ENCODE measurements at places on chromosomes 5 and 9.

DNA sequence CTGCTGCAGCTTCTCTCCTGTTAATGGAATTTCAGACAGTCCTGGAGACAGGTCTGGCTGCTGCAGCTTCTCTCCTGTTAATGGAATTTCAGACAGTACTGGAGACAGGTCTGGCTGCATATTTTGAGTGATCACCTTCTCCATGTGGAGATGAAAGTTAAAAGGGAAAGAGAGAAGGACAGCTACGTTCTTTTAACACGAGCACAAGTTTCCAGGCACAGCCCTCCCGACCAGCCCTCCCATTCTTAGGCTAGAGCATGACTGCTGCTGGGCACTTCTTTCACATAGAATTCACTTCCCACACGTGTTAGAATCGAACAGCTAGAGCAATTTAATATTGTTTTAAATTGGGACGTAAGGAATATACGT, 133.3 kb upstream of the DMRT1 start:
- DNase-seq: no peak

GRCh38 chr9:38025166-38025565, 43.9 kb downstream of the SHB start:
- no peak for DNase-seq

- no peak for DNase-seq
Observed at GRCh38 chr9:133977421-133978201, 14.5 kb downstream of the VAV2 start.

GRCh38 chr5:160961038-160961437, 109.0 kb upstream of the ATP10B start:
- DNase-seq: no peak

GRCh38 chr5:79686799-79687198, 2.8 kb upstream of the CMYA5 start:
- no peak for DNase-seq

DNA sequence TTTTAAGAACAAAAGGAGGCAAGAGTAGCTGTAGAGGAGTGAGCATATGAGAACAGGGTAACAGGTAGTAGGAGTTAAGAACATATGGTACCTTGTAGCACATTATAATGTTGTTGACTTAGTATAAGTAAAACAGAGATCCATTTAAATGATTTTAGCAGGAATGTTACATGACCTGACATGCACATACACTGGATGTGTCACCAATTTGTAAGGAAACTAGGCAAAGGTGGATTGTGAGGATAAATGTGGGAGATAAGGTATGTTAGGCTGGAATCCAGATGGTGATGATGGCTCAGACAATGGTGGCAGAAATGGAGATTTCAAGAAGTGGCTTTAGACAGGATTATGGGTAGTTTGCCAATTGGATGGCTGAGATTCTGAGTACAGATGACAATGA, 443.1 kb upstream of the DAB2 start:
- DNase-seq: no peak

DNA sequence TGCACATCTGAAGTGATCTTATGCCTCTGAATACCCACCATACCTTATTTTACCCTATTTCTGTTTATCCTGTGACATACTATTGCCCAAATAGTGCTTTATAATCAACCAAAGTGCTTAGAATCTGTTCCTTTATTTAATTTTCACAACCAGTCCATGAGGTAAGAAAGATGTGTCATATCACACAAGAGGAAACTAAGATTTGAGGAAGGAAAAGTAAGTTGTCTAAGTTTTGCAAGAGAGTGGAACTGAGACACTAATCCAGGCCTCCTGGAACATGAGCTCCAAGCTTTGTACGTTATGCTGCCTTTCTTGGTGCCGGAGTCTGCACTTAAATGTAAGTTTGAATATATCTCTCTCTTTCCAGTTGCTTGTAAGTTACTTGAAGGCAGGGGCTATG, 17.2 kb downstream of the KDM3B start:
- DNase-seq: no peak

GRCh38 chr9:22356985-22357384, 89.6 kb upstream of the DMRTA1 start:
- no peak for DNase-seq

GRCh38 chr5:128163991-128164390, 80.4 kb downstream of the SLC12A2 start:
- no peak for DNase-seq

DNA sequence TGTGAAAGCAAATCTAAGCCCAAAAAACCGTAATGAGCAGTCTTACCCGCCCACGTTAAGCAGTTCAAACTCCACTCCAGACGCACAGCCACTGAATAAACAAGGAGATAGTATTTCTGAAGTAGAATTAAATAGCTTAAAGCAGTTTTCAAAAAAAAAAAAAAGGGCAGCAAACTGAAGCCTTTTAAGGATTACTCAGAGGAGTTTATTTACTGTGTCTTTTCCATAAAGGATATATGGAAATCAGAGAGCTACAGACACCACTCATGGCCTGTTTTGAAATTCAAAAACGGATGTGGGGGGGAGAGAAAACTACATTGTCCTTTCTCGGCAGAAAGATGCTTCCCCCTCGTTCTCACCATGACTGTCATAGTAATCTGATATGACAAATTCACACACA, 83.7 kb upstream of the IRX1 start:
- no peak for DNase-seq

- DNase-seq: no peak
Observed at GRCh38 chr9:33752130-33752637, 43.2 kb upstream of the PRSS3 start.

- no peak for DNase-seq
Observed at GRCh38 chr5:155260798-155261197, 247.2 kb downstream of the KIF4B start.

DNA sequence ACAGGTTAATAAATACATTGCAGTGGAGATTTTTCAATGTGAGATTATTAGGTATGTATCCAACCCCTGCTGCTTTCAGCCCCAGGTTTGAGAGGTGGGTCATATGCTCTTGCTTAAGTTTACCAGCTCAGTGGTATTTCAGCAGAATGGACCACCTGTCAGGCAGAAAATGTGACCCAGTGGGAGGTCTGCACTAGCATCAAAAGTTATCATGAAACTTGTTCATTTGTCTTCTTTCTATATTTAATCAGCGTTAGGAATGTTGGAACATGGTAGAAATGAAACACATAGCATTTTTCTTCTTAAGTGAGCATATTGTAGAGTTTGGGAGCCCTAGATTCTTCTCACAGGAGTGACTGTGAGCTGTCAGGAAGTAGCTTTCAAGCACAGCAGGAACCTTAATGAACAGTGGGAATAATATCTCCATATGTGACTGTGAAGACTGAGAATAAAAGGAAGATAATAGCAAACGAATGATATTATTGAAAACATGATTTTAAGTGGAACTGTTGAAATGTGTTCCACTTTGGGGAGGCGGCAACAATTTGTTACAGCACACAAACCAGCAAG, 596.9 kb upstream of the CDH6 start:
- DNase-seq: no peak

DNA sequence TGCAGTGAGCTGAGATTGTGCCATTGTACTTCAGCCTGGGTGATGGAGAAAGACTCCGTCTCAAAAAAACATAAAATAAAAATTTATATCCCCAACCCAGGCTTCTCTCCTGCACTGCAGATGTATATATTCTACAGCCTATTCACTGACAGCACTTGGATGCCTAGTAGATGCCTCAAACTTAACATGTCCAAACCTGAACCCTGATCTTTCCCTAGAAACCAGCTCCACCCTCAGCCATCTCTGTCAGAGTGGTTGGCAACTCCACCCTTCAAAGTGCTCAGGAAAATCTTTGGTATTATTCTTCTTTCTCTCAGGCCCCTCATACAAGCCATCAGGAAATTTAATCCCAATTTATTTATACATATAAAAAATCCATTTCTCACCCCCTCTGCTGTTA, 36.9 kb upstream of the TXN start:
- no peak for DNase-seq

- no peak for DNase-seq
Observed at GRCh38 chr9:131546336-131547084, 1.2 kb downstream of the PRRT1B start.

- DNase-seq: no peak
Observed at GRCh38 chr9:112013266-112013665, 116.7 kb downstream of the UGCG start.

DNA sequence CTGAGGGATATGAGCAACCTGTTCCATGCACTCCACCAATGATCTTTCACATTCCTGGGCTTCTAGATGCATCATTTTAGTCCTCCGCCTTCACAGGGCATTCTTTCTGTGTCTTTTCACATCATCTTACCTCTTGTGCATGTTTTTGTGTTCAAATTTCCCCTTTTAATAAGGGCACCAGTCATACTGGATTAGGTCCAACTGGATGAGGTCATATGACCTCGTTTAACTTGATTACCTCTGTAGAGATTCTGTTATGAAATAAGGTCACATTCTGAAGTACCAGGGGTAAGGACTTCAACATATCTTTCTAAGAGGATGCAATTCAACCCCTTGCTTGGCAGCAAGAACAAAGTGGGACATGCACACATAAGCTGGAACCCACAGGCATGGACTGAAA, 335.3 kb upstream of the TLE4 start:
- no peak for DNase-seq

DNA sequence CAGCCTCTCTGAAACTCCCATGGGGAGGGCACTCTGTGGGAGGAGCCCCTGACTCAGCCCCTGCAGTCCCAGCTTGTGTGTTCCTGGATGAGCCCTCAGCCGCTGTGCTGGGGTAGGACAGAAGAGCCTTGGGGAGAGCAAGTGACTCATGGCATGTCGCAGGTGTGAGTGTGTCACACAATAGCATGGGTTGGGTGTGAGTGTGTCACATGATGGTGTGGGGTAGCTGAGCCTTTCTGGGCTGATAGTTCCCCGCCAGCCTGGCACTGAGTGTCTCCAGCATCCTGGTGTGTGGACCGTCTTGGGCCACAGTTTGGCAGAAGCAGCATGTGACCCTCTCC, 83.4 kb downstream of the PHF2 start:
- DNase-seq: no peak

DNA sequence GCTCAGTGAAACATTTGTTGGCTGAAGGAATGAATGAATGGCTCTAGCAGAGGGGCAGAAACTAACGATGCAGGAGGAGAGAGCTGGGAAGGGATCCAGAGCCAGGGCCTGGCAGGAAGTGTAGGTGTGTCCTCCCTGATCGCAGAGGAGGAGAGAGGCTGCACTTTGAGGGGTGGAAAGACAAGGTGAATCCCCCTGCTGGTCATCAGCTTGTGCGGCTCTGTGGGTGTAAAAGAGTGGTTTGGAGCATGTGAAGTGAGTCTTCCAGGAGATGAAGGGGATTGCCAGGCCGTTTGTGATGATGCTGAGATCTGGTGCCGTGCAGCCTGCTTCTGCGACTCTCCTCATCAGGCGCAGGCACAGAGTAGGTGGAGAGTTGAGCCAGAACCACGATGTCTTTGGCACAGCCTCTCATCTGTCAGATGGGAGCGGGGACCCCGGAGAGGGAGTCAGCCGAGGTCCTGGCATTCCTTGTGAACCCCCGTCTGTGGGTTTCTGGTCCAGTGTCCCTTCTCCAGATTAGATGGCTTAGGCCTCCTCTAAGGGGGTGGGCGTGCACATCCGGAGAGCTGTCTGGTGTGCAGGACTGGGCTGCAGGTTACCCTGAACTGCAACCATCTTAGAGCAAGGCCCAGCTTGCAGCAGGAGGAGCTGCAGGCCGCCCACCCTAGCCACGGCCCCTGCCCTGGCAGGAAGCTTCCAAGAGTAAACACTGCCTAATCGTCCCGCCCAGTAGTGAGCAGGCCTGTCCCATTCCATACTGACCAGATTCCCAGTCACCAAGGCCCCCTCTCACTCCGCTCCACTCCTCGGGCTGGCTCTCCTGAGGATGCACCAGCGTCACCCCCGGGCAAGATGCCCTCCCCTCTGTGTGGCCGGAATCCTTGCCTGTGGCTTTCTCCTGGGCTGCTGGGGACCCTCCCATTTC, at the start of gene ADAMTS13:
ADAMTS13 (plus strand) TSS at position 753 of the 928 bp plus-strand sequence; CDS start at position 830, 77 bp downstream.
- DNase-seq: no peak

DNA sequence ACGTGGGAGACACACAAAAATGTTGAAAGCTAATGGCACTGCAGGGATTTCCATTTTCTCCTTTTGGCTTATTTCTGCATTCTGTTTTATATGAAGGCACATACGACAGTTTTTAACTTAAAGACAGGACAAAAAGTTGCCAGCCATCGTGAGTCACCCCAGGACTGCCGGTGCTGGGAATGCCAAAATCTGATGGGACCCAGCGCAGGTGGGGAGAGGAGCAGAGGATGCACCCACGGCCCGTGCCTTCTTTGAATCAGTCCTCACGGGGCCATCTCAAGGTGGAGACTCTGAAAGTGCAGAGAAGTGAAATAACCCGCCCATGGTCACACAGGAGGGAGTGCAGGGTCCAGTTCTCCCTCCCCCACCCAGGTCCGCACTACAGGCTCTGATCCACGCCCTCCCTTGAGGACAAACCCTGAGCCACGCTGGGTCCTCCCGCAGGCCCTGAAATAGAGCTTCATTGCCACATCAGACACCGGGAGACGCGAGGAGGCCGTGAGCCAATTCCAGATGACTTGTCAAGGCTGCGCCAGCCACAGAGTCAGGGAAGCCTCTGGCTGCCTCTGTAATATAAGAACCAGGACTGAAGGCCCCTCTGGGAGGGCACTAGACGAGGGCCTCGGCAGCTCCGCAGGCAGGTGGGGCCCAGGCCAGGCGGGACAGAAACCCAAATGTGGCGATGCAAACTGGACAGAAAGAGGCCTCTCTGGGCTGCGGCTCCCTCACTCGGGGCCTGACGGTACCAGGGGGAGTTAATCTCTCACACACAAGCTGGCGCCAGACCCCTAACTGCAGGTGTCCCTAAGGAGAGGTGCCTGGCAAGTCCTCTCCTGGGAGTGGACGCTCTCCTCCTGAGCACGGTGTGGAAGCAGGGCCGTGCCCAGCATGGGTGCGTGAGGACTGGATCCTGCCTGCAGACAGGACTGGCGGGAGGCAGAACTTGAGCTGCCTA, 22.9 kb downstream of the ADAMTS2 start:
- DNase-seq: no peak

- no peak for DNase-seq
Observed at GRCh38 chr9:95139126-95139525, 178.4 kb downstream of the FANCC start.

- DNase-seq: no peak
Observed at GRCh38 chr9:125495172-125496119, 211.6 kb downstream of the MAPKAP1 start.

GRCh38 chr5:156794687-156795086, 55.4 kb upstream of the PPP1R2B start:
- DNase-seq: no peak

DNA sequence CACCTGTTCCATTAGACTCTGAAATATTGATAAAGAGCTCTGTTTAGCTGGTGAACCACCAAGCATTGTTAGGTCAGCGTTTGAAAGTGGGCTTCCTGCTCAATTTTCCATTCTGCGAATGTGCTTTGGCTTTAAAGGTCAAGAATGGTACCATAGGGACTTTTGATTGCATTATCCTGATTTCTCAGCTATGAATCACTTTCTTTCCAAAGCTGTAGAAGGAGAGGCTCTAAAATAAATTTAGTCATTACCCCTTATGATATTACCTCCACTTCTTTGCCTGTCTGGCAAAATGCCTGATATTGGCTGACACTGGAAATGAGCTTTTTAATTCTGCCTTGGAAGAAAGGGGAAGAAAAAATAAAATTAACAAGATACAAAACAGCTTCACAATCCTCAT, 237.2 kb upstream of the CTNND2 start:
- DNase-seq: no peak

- DNase-seq: no peak
Observed at GRCh38 chr5:148639081-148639480, 15.2 kb downstream of the HTR4 start.

- DNase-seq: peak; percentile 79
Observed at GRCh38 chr9:110015759-110016158, 192.2 kb downstream of the C9orf152 start.

GRCh38 chr5:122077366-122078115, 518 bp downstream of the LOX start:
- DNase-seq: no peak

Data from kidney epithelial cell (primary cell).